Heart left ventricle (tissue), 16 donors: ENCODE measurements at places on chromosomes 6 and 20. TPM values are rescaled to one million over a fixed set of nuclear protein-coding genes. Genes with fewer than 3 reads are reported as not detected.

RNF39 gene
- total RNA-seq: not detected

TRIM40 gene
- not detected for total RNA-seq

ELOVL2 gene
- 1.4 TPM for total RNA-seq

BTNL2 gene
- total RNA-seq: not detected

RBM39 gene
- 112 TPM for total RNA-seq

BICRAL gene
- 13.3 TPM for total RNA-seq

ANKRD6 gene
- total RNA-seq: 9.6 TPM

TNXB gene
- 34.7 TPM for total RNA-seq

ADGRF1 gene
- not detected for total RNA-seq

LTB gene
- total RNA-seq: 0.85 TPM

CST7 gene
- 0.46 TPM for total RNA-seq

EXOC2 gene
- 16.6 TPM for total RNA-seq

FOXC1 gene
- 3.6 TPM for total RNA-seq

PRDM1 gene
- 1.3 TPM for total RNA-seq

NMBR gene
- 0.67 TPM for total RNA-seq

FAM83D gene
- 0.54 TPM for total RNA-seq

TNFRSF21 gene
- total RNA-seq: 3.7 TPM

PSORS1C1 gene
- 3.7 TPM for total RNA-seq

OLIG3 gene
- not detected for total RNA-seq

MCHR2 gene
- total RNA-seq: not detected

SLC52A3 gene
- 6.0 TPM for total RNA-seq

TMEM170B gene
- total RNA-seq: 3.7 TPM

BEND6 gene
- 0.32 TPM for total RNA-seq

DEFB127 gene
- not detected for total RNA-seq

LPIN3 gene
- 22.0 TPM for total RNA-seq

PI16 gene
- 12.1 TPM for total RNA-seq

PDYN gene
- total RNA-seq: not detected

ZBTB46 gene
- total RNA-seq: 22.0 TPM

OR2J3 gene
- total RNA-seq: not detected

PRL gene
- not detected for total RNA-seq

PGC gene
- not detected for total RNA-seq

SLC22A2 gene
- total RNA-seq: not detected

ACSS1 gene
- 137 TPM for total RNA-seq

EZR gene
- total RNA-seq: 147 TPM

HS3ST5 gene
- total RNA-seq: not detected

GJA1 gene
- total RNA-seq: 208 TPM

BMP2 gene
- total RNA-seq: 2.9 TPM

GSTA3 gene
- not detected for total RNA-seq

LKAAEAR1 gene
- not detected for total RNA-seq

KDM1B gene
- total RNA-seq: 19.2 TPM

ANKRD60 gene
- total RNA-seq: not detected

FRS3 gene
- 5.1 TPM for total RNA-seq

TNFRSF6B gene
- 1.1 TPM for total RNA-seq

TTPAL gene
- total RNA-seq: 5.3 TPM

SLC13A3 gene
- total RNA-seq: 0.38 TPM

TP53TG5 gene
- 0.82 TPM for total RNA-seq

MYMX gene
- total RNA-seq: 0.31 TPM

SLC39A7 gene
- total RNA-seq: 65.9 TPM

SLC22A3 gene
- 0.65 TPM for total RNA-seq

BACH2 gene
- 8.4 TPM for total RNA-seq

VWA7 gene
- total RNA-seq: 18.0 TPM

LAMP5 gene
- not detected for total RNA-seq

RRAGD gene
- total RNA-seq: 116 TPM

DPPA5 gene
- total RNA-seq: not detected
